Fibroblast of skin of scalp (primary cell): ENCODE measurements at places on chromosomes 13 and 19.
A peak's percentile ranks its signal among the peaks of the same experiment; 100 is the strongest.

DNA sequence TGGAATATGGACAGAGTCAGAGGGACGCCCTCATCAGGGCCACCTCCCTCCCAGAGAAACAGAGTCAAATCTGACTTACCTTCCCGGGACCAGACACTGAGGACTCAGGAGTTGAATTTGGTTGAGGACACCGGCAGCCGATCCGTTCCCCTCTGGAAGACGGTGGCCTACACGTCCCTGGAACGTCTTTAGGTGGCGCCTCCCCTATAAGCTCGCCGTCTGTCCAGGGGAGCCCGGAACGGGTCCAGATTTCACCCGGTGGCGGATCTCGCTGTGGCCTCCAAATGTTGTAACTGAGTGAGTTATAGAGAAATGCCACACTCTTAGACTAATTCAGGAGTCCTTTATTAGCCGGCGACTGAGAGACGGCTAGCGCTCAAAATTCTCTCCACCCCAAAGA, 9.0 kb downstream of the TNFSF14 start:
- DNase-seq: no peak

DNA sequence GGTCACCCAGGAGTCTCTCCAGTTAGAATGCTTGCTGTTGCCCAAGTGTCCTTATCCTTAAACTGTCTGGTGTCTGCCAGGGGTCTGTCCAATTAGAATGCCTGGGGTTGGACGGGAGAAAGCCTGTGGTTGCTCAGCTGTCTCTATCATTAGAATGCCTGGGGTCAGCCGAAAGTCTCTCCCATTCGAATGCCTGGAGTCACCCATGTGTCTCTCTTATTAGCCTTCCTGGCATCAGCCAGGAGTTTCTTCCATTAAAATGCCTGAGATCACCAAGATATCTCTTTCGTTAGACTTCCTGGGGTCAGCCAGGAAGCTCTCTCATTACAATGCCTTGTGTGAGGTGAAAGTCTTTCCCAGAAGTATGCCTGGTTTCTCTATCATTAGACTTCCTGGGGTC, 1521.0 kb downstream of the UQCRFS1 start:
- DNase-seq: no peak

DNA sequence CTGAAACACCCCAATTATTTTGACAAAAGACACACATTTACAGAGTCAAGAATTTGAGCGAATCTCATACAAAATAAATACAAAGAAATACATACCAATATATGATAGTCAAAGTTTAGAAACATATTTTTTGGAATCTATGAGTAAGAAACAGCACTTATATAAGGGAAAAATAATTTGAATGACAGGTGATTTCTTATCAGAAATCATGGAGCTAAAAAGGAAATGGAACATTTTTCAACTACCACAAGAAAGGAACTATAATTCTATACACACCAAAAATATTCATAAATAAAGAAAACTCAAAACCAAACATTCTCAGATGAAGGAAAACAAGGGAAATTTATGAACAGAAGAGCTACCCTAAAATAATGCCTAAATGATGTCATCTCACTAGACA, 1226.6 kb downstream of the PCDH9 start:
- DNase-seq: no peak

- no peak for DNase-seq
These were observed 46.6 kb upstream of the C19orf12 start for GRCh38 chr19:29761575-29762232.

GRCh38 chr19:49056101-49056901, 1.2 kb downstream of the CGB7 start:
- peak; percentile 55 for DNase-seq

- no peak for DNase-seq
These were observed 51.3 kb downstream of the TEX29 start for GRCh38 chr13:111371720-111372119.

- DNase-seq: no peak
These were observed 5.1 kb downstream of the EGLN2 start for GRCh38 chr19:40803857-40804782.

- DNase-seq: no peak
These were observed 4.3 kb downstream of the HAUS8 start for GRCh38 chr19:17070912-17071311.

DNA sequence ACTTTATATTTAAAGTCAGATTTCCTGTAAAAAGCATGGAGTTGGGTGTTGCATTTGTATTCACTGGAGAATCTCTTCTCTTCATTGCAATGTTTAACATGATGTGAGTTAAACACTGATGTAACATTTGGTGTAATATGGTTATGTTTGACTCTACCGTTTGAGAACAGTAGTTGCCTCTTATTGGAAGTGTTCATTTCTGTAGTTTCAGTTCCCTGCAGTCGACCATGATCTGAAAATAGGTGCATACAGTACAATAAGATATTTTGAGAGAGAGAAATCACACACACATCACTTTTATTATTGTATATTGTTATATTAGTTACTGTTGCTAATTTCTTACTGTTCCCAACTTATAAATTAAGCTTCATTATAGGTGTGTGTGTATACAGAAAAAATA, 105.2 kb upstream of the SPACA7 start:
- DNase-seq: no peak

GRCh38 chr19:28039677-28040381, 1173.1 kb downstream of the UQCRFS1 start:
- no peak for DNase-seq
